ENCODE measurements at places on chromosomes 2 and 18. TPM values are rescaled to one million over a fixed set of nuclear protein-coding genes. Genes with fewer than 3 reads are reported as not detected.

The WDR7 gene
- total RNA-seq = 24.7 TPM

The RESP18 gene
- total RNA-seq = not detected

The ST3GAL5 gene
- total RNA-seq = 9.4 TPM

The SH3RF3 gene
- total RNA-seq = 3.6 TPM

The MBD1 gene
- 55.6 TPM for total RNA-seq

The BOLL gene
- not detected for total RNA-seq

The DOCK10 gene
- total RNA-seq = 2.2 TPM

The ZEB2 gene
- 49.1 TPM for total RNA-seq

The SMAD4 gene
- 72.7 TPM for total RNA-seq

The KCNK3 gene
- total RNA-seq = 0.15 TPM

The KIAA2012 gene
- 0.24 TPM for total RNA-seq

The C2orf80 gene
- total RNA-seq = 213 TPM

The ARHGAP28 gene
- 10.7 TPM for total RNA-seq

The GLI2 gene
- total RNA-seq = 0.45 TPM

The UGT1A10 gene
- 0.40 TPM for total RNA-seq

The FAM98A gene
- 20.1 TPM for total RNA-seq

The EPAS1 gene
- total RNA-seq = 0.36 TPM

The NDUFS1 gene
- 87.6 TPM for total RNA-seq

The POTEJ gene
- total RNA-seq = 0.20 TPM

The AQP4 gene
- 63.3 TPM for total RNA-seq

The GAD1 gene
- total RNA-seq = 2.4 TPM

The ATOH8 gene
- 8.1 TPM for total RNA-seq

The GNAL gene
- 16.8 TPM for total RNA-seq

The FAM117B gene
- total RNA-seq = 8.4 TPM

The SERPINB11 gene
- total RNA-seq = 0.43 TPM

The MC4R gene
- total RNA-seq = 0.62 TPM

The CELF4 gene
- 56.0 TPM for total RNA-seq

The SERPINB10 gene
- not detected for total RNA-seq

The FAM110C gene
- total RNA-seq = 0.31 TPM

The ALPI gene
- total RNA-seq = not detected

The MYO5B gene
- 1.2 TPM for total RNA-seq

The STPG4 gene
- 0.25 TPM for total RNA-seq

The NT5DC4 gene
- total RNA-seq = 0.24 TPM

The TMEM163 gene
- 17.0 TPM for total RNA-seq

The IL1B gene
- total RNA-seq = 30.7 TPM

The CDH20 gene
- 38.9 TPM for total RNA-seq

The C2orf68 gene
- 20.1 TPM for total RNA-seq

The CYS1 gene
- total RNA-seq = 0.35 TPM

The BCL2 gene
- 29.2 TPM for total RNA-seq

The HRH4 gene
- 0.08 TPM for total RNA-seq

The LBX2 gene
- 1.2 TPM for total RNA-seq

The MAPK4 gene
- 13.6 TPM for total RNA-seq

The HTR2B gene
- 3.4 TPM for total RNA-seq

The NEURL3 gene
- 0.66 TPM for total RNA-seq

The EFEMP1 gene
- 477 TPM for total RNA-seq
